ENCODE measurements at places on chromosomes 2 and 18.

- no peak for DNase-seq
Measured at GRCh38 chr2:88342749-88343148, 109.7 kb downstream of the FOXI3 start.

DNA sequence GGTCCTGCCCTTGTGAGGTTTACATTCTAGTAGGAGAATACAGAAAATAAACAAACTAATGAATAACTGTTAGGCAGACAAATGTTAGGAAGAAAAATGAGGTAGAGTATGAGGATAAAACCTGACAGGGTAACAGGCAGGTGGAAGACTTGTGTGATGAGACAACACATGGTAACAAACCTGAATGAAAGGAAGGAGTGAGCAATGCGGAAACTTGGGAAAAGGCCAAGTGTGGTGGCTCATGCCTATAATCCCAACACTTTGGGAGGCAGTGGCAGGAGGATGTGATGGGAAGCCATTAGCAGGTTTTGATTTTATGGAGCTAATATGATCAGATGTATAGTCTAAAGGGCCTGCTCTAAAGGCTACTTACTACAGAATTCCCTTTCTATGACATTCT lies 74.2 kb downstream of the INO80D start:
- no peak for DNase-seq

- DNase-seq = no peak
Measured at GRCh38 chr2:203238292-203238703, 520 bp upstream of the CYP20A1 start.

DNA sequence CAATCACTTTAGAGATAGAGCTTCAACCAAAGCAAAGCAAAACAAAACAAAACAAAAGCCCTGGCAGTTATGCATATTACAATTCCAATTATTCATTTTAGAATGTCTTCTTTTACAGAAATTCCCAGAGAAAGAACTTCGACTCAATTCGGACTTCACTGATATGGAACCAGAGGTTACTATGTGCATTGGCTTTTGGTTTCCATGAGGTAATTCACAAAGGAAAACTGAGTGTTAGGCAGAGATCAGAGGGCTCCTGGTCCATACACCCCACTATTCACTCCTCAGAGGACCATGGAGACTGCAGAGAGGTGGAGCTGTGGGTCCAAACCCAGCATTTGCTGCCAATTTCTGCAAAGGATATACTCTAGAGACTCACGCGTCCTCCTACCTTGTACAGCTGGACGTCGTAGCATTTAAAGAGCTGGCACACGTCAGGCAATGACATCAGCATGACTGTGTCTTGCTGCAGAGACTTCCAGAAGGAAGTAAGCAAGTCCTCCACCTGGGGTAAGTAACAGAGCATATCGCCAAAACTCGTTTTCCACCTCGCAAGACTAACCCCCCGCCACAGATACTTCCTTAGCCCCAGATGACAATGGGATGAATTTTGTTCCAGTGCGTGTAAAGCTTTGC lies 31.3 kb upstream of the CREG2 start:
- DNase-seq = peak; percentile 39

- DNase-seq = no peak
Measured at GRCh38 chr2:28408764-28409599, 16.3 kb downstream of the FOSL2 start.

- no peak for DNase-seq
Measured at GRCh38 chr18:76514573-76514972, 19.5 kb upstream of the ZNF516 start.

GRCh38 chr18:50268022-50268747 lies 1.9 kb upstream of the CFAP53 start:
- DNase-seq = peak; percentile 48
